ENCODE measurements at places on chromosomes 6 and 20. TPM values are rescaled to one million over a fixed set of nuclear protein-coding genes. Genes with fewer than 3 reads are reported as not detected.

GRCh38 chr6:167214206-167214605, 56.4 kb upstream of the GPR31 start:
- no peaks in the 10 kb centered on the region for H3K27me3 ChIP-seq
- no peak overlapping the region for H3K4me3 ChIP-seq
- H3K27ac ChIP-seq: no peak overlapping the region
- DNase-seq: no peak

- no peak for DNase-seq
- no peaks in the 10 kb centered on the region for H3K36me3 ChIP-seq
- peaks cover 18% of the 10 kb centered on the region for H3K4me1 ChIP-seq
- H3K27me3 ChIP-seq: peaks cover 24% of the 10 kb centered on the region
These were observed 744 bp downstream of the VSX1 start for GRCh38 chr20:25081065-25081729.

DNA sequence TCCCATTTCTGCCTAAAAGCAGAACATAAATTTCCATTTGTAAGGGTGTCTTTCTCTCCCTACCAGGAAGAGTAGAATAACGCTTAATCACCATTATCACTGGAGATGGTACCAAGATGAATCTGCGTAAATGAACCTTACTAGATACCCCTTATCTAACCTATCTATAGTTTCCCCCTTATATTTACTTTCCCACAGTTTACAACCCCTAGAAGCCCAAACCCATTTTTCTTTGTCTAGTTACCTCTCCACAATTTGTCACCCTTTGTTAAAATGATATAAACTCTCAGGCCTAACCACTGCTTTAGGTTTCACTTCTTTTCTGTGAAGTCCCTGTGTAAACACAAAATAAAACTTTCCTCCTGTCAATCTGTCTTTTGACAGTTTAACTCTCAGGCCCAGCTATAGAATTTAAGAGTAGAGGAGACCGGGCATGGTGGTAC, 45.5 kb downstream of the PCNA start:
- H3K36me3 ChIP-seq: no peaks in the 10 kb centered on the region
- H3K27ac ChIP-seq: no peak overlapping the region
- H3K27me3 ChIP-seq: no peaks in the 10 kb centered on the region
- H3K4me1 ChIP-seq: peaks cover 65% of the 10 kb centered on the region
- no peak overlapping the region for H3K4me3 ChIP-seq

- H3K4me1 ChIP-seq: peaks cover 30% of the 10 kb centered on the region
- DNase-seq: no peak
- H3K4me3 ChIP-seq: no peak overlapping the region
- no peak overlapping the region for H3K27ac ChIP-seq
These were observed 8.2 kb downstream of the DHX35 start for GRCh38 chr20:38970302-38970701.

- H3K27ac ChIP-seq: no peak overlapping the region
- no peak overlapping the region for H3K4me3 ChIP-seq
- H3K36me3 ChIP-seq: no peaks in the 10 kb centered on the region
These were observed 336.4 kb upstream of the HSF2 start for GRCh38 chr6:122063076-122063475.

DNA sequence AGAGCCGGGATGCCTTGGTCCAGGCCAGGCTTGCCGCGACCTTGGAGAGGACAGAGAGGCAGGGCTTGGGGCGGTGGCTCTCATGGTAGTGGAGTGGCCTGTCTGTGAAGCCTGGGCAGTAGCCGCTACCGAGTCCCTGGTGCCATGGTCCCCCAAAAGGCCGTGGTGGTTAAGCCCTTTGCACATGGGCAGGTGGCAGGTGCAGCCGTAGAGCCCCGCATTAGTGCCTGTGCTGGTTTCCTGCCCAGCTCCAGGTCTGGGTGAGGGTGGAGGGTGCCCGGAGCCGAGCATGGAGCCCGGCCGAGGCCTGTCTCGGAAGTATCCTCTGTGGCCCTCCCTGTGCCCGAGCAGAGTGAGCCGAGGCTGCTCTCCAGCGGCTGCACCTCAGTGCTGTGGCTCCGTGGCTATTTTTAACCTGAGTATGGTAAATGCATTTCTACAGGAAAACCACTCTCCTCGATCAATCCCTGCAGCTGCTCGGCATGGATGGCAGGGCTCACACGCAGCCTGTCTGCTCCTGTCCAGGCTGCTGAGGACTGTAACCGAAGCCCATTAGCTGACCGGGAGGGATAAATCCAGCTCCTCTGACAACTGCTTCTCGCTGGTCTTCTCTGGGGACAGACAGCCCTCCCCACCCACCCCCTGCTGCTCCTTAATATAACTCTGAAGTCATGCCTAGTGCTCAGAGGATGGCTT, 36.3 kb upstream of the GATA5 start:
- H3K27me3 ChIP-seq: peaks cover 60% of the 10 kb centered on the region
- DNase-seq: no peak
- H3K27ac ChIP-seq: no peak overlapping the region
- H3K36me3 ChIP-seq: no peaks in the 10 kb centered on the region
- H3K4me1 ChIP-seq: 0 out of 2 replicates have a peak, but pooled peaks cover 5% of the 10 kb centered on the region

DNA sequence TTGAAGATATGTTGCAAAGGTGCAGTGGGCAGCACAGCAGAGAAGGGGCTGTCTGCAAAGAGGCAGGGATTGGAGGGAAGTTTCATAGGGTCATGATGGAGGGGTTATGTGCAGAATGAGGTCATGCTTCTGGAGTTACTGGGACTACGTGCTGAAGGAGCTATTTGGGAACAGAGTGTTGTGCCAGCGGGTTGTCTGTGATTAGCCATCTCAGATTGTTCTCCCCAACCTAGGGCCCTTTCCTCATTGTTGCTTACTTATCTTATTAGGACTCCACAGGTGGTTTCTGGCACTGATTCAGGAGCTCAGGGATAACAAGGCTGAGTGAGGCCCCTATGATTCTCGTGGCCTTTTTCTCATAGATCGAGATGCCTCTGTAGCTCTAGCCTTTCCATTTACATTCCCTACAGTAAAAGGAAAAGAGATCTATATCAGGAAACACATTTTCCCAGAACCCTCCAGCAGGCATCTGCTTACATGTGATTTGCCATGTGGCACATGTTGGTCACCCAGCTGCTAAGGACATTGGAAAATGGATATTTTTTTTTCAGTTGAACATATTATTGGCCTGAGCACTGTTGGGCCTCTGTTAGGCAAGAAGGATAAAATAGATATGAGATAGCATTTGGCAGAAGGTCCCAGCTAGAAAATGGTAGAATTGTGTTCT, 429.6 kb upstream of the PLCB4 start:
- no peak for DNase-seq
- H3K27me3 ChIP-seq: no peaks in the 10 kb centered on the region
- H3K4me1 ChIP-seq: no peaks in the 10 kb centered on the region

DNA sequence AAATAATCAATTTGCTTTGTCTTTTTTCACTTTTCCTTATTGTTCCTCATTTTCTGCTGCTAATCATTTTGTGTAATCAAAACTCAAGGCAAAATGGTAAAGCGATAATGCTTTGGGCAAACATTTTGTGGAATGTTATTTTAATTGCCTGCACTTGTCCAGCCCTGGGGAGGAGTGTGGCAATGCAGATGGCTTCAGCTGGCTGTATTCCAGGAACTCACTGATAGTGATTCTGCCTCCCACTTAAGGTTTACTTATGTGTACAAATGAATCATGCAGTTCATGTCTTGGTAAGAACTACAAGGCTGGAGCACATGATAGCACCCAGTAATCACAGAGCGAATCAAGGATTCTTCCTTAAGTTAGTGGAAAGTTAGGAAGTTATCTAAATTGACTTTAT, 107.8 kb downstream of the COL19A1 start:
- no peaks in the 10 kb centered on the region for H3K27me3 ChIP-seq
- no peak for DNase-seq
- H3K4me1 ChIP-seq: no peaks in the 10 kb centered on the region
- no peak overlapping the region for H3K27ac ChIP-seq

DNA sequence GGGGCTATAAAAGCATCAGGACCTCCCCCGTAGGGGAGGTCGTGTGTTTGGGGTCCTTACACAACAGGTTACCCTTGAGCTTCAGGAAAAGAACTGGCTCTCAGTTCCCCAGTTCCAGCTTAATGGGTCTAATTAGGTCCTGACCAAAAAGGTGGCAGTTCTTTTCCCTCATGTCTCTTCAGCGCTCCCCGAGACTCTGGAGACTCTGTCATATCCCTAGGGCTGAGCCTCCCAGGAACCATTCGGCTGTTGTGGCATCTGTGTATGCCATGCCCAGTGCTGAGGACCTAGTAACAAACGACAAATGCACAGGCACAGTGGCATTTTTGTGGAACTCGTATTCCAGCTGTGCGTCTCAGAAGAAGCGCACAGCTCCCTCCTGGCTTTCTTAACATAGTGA, 14.6 kb downstream of the PRDM1 start:
- no peaks in the 10 kb centered on the region for H3K27me3 ChIP-seq
- H3K27ac ChIP-seq: no peak overlapping the region
- H3K4me1 ChIP-seq: peaks cover 6% of the 10 kb centered on the region
- H3K4me3 ChIP-seq: no peak overlapping the region

GRCh38 chr20:20491110-20491783, 123.3 kb downstream of the INSM1 start:
- H3K36me3 ChIP-seq: peaks cover 17% of the 10 kb centered on the region
- H3K4me3 ChIP-seq: no peak overlapping the region
- no peaks in the 10 kb centered on the region for H3K27me3 ChIP-seq

- H3K36me3 ChIP-seq: no peaks in the 10 kb centered on the region
- H3K27me3 ChIP-seq: no peaks in the 10 kb centered on the region
- H3K4me3 ChIP-seq: no peak overlapping the region
- H3K4me1 ChIP-seq: no peaks in the 10 kb centered on the region
- DNase-seq: no peak
These were observed 115.0 kb downstream of the IPCEF1 start for GRCh38 chr6:154241581-154241980.

DNA sequence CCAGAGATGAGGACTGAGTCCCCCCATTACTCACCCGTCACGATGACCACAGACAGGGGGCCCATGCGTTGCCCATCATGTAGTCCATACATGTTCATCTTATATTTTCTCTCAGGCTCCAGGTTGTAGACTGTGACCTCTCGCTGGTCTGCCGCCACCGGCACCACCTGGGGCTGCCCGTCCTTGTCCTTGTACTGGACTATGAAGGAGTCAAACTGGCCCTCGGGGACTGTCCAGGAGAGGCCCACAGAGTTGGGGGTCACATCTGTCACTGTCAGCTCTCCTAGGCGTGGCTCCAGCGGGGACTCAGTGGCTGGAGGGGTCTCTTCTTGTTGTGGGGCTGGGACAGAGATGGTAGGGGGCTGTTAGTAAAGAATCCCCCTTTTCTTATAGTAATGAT, 35.4 kb downstream of the CYP21A2 start:
- H3K27me3 ChIP-seq: peaks cover 79% of the 10 kb centered on the region
- H3K4me1 ChIP-seq: no peaks in the 10 kb centered on the region
- no peak overlapping the region for H3K27ac ChIP-seq
- no peak for DNase-seq

- no peak overlapping the region for H3K27ac ChIP-seq
- no peak overlapping the region for H3K4me3 ChIP-seq
- no peaks in the 10 kb centered on the region for H3K36me3 ChIP-seq
These were observed 102.7 kb downstream of the RIN2 start for GRCh38 chr20:19860737-19861136.

DNA sequence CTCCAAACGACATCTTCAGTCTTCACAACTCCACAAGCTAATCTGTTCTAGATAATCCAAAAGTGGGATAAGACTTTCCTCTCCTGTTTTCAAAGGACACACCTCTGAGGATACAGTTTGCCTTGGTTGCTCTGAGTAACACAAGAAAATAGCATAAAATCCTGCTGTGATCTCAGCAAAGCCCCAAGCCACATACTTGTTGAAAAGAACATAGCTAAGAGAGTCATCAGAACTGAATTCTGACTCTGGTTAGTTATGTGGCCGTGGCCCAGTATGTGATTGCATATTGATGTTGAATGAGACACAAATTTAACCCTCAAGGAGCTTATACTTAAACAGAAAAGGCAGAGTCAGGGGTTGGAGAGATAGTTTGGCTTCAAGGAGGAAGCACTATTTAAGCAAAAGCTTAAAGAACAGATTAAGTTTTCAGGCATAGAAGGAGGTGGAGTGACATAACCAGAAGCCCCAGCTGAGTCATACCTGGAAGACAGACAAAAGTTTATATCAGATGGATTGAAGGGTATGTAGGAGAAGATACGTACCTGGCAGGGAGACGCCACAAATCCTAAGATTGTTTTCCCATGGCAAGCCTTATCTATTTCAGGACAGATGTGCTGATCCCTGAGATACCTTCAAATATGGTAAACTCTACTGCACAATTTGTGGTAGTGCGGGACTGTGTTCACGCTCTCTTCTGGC, 41.2 kb downstream of the OPN5 start:
- no peak overlapping the region for H3K27ac ChIP-seq
- no peak overlapping the region for H3K4me3 ChIP-seq
- no peaks in the 10 kb centered on the region for H3K4me1 ChIP-seq

GRCh38 chr6:166851911-166852310, 104.4 kb downstream of the RNASET2 start:
- no peak overlapping the region for H3K27ac ChIP-seq
- no peaks in the 10 kb centered on the region for H3K36me3 ChIP-seq
- no peak overlapping the region for H3K4me3 ChIP-seq
- DNase-seq: no peak

DNA sequence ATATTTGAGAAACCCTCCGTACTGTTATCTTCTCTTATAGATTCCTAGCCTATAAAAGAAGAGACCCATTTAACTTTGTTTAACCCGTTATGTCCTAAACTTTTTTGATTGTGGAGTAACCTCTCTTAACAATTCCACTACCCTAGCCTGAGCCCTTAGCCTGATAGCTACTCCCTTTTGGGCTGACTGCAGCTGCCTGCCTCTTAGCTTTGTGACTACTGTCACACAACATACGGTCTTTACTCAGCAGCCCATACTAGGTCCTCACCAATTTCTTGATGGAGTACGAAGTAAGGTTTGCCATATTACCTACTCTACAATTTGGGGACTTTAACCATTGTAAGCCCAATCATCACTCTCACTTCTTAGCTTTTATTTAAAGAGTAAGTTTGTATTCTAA, 72.7 kb downstream of the QRSL1 start:
- H3K27ac ChIP-seq: peak overlapping the region; percentile 79
- peaks cover 29% of the 10 kb centered on the region for H3K4me1 ChIP-seq
- no peak for DNase-seq
- peak overlapping the region; percentile 52 for H3K4me3 ChIP-seq
- no peaks in the 10 kb centered on the region for H3K27me3 ChIP-seq

GRCh38 chr20:42441196-42441863, 748.4 kb downstream of the PTPRT start:
- no peaks in the 10 kb centered on the region for H3K27me3 ChIP-seq
- no peak overlapping the region for H3K27ac ChIP-seq
- no peak overlapping the region for H3K4me3 ChIP-seq
- no peak for DNase-seq
- no peaks in the 10 kb centered on the region for H3K36me3 ChIP-seq

GRCh38 chr6:101605874-101606273, 212.4 kb downstream of the GRIK2 start:
- DNase-seq: no peak
- no peak overlapping the region for H3K4me3 ChIP-seq
- no peaks in the 10 kb centered on the region for H3K27me3 ChIP-seq
- no peak overlapping the region for H3K27ac ChIP-seq

GRCh38 chr20:53914781-53915445, 155.5 kb downstream of the BCAS1 start:
- DNase-seq: no peak
- no peak overlapping the region for H3K27ac ChIP-seq
- peaks cover 2% of the 10 kb centered on the region for H3K27me3 ChIP-seq
- H3K36me3 ChIP-seq: no peaks in the 10 kb centered on the region

TCF15 gene
- total RNA-seq: not detected

DEFB114 gene
- total RNA-seq: not detected

FAM209B gene
- 0.32 TPM for total RNA-seq

BMP7 gene
- not detected for total RNA-seq

HDGFL1 gene
- not detected for total RNA-seq

GGTLC1 gene
- total RNA-seq: not detected
